ENCODE measurements at places on chromosomes 5 and 9.

GRCh38 chr5:115169487-115170133 lies at the start of gene TRIM36:
TRIM36 (minus strand) TSS chr5:115169908; CDS start chr5:115169634, 274 bp downstream.
- DNase-seq: peak; percentile 92

DNA sequence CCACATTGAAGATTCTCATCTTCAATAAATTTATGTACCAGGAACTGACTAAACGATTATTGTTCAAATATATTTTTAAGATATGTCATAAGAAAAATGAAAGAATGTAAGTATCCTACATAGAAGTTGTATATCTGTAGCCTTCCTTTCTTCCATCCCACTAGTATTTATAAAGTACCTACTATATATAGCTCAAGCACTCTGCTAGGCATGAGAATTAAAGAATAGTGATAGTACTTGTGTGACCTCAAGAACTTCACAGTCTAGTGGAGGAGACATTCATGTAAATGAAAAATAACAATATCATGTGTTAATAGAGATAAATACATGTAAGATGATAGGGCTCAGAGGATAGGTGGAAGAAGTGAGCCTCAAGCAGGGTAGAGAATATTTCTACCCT lies 201.0 kb upstream of the HMHB1 start:
- no peak for DNase-seq

DNA sequence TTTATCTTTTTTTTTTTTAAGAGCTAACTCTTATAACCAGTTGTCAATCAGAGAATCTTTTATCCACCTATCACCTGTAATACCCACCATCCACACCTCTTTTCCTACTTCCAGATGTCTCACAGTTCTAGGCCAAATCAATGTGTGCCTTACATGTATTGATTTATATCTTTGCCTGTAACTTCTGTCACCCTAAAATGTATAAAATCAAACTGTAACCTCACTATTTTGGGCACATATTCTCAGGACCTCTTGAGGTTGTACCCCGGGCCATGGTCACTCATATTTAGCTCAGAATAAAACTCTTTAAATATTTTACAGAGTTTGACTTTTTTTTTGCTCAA lies 404.7 kb upstream of the RORB start:
- no peak for DNase-seq

DNA sequence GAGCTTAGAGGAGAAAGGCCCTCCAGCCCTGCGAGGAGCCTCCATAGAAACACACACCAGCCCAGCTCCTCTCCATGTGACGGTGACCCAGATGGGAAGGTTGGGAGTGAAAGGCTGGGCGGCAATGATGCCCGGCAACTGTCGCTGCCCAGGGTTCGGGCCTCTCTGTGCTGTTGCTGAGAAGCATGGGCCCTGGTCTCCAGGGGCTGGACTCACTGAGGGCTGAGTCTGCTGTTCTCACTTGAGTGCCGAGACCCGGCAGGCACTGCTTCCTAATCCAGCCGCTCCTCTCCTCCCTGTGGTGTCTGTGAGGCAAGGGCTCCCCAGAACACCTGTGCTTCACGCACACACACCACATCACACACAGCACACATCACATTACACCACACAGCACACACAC lies 493.6 kb downstream of the GADD45G start:
- no peak for DNase-seq

DNA sequence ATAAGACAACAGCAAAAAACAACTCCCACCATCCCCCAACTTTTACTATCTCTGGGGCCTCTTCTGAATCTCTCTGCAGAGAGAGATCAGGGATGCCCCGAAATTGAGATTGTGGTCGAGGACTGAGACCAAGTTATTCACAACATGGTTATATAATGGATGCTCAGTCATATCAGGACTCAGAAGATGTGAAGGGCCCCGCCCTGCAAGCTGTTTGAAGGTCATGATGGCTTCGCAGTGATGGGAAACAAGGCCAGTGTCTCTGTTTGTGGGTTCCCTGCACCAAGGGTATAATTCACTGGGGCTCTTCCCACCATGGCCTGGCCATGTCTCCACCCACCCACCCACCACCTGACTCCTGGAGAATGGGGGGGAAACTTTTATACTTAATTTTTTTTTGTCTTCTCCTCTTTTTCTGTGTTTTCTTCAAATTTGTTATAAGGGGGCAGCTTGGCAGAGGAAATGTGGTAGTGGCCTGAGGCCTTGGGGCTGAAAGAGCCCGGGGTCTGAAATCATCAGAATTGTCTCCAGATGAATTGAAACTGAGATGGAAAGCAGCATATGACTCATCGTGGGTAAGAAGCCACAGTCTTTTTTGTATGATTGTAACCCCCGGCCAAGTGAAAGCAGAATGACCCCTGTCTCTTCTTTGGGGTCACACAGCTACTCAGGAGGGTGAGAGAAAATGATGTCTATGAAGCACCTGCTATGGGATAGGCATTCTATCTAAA lies 15.0 kb upstream of the TEX48 start:
- DNase-seq: no peak

- no peak for DNase-seq
Measured at GRCh38 chr5:76386360-76386759, 16.7 kb upstream of the IQGAP2 start.

GRCh38 chr9:130765137-130766020 lies 69.7 kb upstream of the ABL1 start:
- DNase-seq: no peak
